ENCODE measurements at places on chromosomes 11 and 22.

GRCh38 chr11:65207918-65208784 is 26.4 kb downstream of the CAPN1 start:
- no peak for DNase-seq

- DNase-seq, result no peak
Measured at GRCh38 chr11:20162824-20163782, 2.8 kb upstream of the DBX1 start.

- no peak for DNase-seq
Measured at GRCh38 chr22:25318081-25318823, 98.8 kb downstream of the CRYBB2 start.

DNA sequence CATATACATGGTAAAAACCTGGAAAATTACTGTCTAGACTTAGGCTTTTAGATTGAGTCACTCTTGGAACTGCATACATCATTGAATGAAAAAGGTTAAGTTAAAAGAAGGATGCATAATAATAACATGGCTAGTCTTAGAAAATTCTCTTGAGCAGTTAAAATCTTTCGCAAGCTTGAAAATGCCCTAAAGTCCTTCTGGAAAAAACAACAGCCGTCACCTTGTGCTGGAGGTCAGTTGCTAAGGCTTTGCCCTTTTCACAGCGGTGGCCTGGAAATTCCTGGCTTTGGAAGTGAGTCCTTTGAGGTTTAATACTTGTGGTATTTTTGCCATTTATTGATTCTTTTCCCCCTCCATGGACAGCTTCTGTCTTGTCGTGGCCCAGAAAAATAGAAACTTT is 17.4 kb upstream of the FBLN1 start:
- DNase-seq, result no peak

- no peak for DNase-seq
Measured at GRCh38 chr11:16611401-16611921, 127.0 kb upstream of the C11orf58 start.

DNA sequence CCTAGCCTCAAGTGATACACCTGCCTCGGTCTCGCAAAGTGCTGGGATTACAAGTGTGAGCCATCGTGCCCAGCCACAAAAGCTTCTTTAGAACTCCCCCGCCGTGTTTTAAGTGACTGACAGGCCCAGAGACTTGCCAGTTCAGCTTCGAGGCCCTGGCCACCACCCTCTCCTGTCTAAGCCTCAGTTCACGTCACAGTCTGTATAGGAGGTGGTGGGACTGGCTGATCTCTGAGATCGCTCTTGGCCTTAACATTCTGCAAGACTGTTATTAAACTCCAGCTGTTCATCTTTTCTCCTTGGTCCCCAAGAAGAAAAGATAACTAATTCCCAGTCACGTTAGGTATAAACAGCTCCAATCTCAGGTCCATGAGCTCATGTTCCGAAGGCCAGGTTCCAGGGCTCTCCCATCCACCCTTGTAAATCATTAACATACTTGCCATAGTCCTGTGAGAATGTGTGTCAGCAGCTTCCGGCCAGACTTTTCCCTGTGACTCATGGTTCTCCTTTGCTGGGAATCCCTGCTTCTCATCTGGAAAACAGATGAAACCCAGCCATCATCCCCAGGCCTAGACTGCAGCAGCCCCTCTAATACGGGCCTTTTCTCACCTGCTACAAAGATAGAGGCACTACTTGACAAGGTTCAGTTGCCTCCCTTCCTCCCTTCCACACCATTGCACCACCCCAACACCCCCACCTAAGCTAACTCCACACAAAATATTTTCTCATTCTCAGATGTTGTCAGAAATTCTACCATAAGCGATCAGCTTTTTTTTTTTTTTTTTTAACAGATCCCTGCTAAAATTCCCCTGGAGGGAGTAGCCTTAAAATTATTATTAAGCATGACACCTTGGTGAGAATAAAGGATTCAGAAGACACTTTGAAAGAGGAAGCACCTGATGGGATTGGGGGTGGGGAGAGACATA is 5.6 kb upstream of the KIAA0930 start:
- DNase-seq, result no peak

Data from CD4-positive, alpha-beta T cell treated with Interleukin-6 at 100 ng/mL for 8 hours (primary cell).